ENCODE measurements at places on chromosomes 6 and 20.

- DNase-seq = no peak
Observed at GRCh38 chr20:1747953-1748577, 90.5 kb upstream of the SIRPG start.

GRCh38 chr20:50632236-50632635 is 59.1 kb downstream of the RIPOR3 start:
- DNase-seq = no peak

- no peak for DNase-seq
Observed at GRCh38 chr6:76861403-76861802, 601.9 kb downstream of the HTR1B start.

- DNase-seq = no peak
Observed at GRCh38 chr6:134733801-134734200, 216.1 kb downstream of the ALDH8A1 start.

GRCh38 chr20:12687476-12687875 is 321.3 kb upstream of the SPTLC3 start:
- DNase-seq = no peak

DNA sequence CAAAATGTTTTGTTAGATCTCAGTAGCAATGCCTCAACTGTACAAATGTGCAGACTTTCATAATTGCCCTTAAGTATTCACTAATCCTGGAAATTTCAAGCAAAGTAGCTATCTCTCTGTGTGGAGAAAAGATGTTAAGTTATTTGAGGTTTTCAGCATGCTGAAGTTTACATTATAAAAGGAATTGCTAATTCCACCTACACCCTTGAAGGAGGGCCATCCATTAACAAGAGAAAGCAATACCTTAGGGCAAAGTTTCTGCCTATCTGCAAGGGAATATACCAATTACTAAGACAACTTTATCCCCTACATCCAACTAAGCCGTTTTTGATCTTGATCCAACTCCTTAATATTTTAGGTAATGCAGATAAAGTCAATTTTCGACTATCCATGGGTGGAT is 380.7 kb upstream of the BTBD3 start:
- no peak for DNase-seq

DNA sequence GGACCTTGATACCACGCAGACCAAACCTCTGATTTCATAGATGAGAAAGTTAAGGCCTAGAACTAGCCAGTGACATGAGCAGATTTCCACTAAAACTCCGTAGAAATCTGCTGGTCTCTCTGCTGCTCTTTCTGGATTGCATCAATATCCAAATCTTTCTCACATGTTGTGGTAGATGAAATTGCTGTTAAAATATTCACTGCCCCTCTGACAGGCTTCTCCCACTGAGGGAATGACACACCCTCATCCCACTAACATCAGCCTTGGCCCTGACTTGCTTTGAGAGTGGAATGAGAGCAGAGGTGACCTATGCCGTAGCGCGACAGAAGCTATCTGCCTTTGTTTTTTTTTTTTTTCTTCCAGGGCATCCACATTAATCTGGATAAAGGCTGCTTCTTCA is 20.4 kb upstream of the EXOC2 start:
- no peak for DNase-seq

DNA sequence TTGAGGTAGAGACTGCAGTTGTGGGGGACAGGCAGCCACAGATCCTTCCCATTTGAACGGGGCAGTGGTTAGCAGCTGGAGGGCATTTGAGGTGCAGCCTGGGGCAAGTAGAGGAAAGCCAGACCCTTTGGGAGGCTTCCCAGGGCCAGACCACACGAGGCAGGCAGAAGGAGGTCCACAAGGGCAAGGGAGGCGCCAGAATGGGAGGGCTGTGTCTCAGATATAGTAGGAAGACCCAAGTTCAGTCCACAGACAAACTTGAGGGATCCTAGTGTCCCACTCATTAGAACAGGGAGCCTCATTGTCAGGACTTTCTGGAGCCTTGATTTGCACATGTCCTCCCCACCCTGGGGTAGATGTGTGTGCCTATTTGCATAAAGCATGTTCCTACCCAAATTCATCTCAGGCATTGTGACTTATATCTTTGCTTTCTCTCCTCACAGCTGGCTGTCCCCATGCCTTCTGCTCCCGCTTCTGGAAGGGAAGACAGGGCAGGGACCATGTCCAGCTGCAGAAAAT is 166.0 kb downstream of the VEGFA start:
- peak; percentile 1 for DNase-seq

DNA sequence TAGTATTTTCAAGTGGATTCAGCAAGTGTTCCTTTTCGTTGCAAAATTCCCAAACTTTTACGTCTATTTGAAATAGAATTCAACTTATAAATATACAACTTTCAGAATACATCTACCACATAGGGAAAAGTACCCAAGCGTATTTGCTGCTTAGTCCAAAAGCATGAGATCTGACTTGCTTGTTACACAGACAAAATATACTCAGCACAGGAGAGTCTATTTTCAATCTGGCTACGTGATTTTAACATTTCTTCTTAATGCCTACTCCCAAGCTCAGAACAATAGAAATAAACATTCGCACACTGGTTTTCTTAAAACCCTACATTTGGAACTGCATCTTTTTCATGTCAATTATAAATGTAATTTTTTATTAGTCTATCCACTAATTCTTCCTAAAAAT is 672 bp downstream of the PKHD1 start:
- no peak for DNase-seq

DNA sequence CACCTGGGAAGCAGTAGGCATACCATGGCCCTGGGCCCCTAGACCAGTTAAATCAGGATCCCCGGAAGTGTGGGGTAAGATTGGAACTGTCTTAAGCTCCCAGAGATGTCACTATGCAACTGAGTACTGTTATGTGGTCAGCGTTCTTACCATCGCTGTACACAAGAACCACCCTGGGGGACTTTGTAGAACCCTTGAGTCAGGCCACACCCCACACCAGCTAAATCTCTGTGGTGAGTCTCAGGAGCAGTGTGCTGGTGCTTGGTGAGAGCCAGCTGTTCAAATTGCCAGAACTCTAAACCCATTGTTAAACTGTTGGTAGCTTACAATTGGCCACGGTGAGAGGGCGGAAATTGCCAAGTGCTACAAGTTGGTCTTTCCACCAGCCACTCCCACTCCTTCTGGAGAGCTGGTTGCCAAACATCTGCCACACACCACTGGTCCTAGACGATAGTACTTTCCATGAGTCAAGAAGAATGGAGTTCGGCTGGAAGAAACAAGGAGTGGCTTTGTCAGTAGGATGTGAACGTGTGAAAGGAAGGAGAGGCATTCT is 80.5 kb upstream of the SYNDIG1 start:
- DNase-seq = no peak

- DNase-seq = no peak
Observed at GRCh38 chr6:118860880-118861279, 33.1 kb upstream of the ASF1A start.

- no peak for DNase-seq
Observed at GRCh38 chr6:98384334-98384733, 450.0 kb upstream of the POU3F2 start.
